Esophagus muscularis mucosa (tissue), 4 donors: ENCODE measurements at places on chromosomes 2 and 18. TPM values are rescaled to one million over a fixed set of nuclear protein-coding genes. Genes with fewer than 3 reads are reported as not detected.

DNA sequence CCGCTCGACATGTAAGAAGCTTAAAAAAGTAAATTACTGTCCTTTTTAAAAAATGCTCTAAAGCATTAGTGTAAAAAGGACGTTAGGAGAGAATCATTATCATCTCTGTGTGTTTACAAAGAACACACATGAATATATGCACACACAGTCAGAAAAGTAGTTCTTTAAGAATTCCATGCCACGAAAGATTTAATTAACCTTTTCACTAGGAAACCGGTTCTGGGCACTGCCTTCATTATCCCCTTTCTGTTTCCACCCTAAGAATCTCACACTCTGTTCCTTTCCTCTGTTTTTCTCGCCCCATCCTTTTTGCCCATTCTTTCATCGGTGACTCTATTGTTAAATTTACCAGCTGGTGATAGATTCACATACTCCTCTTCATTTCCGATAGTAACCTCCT lies 338.6 kb downstream of the DCC start:
- no peak overlapping the region for H3K27ac ChIP-seq
- H3K27me3 ChIP-seq = no peaks in the 10 kb centered on the region
- H3K36me3 ChIP-seq = no peaks in the 10 kb centered on the region
- H3K4me3 ChIP-seq = no peak overlapping the region

DNA sequence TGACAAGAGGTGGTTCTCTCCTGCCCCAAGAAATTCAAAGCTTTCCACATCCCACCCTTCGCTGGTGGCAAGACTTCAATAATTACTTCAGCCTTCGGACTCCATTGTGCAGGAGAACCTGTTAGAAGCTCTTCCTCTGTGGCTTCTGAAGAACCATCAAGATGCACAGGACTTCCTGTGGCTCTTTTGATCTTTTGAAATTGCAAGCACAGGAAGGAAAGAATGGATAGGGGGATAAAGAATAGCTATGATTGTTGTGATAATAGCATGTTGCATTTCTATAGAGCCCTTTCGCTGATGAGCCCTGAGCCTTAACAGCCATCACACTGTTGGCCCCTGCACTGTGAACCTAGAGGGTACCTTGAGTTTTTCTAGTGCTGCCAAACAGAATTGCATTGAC lies 7.4 kb downstream of the EPAS1 start:
- H3K4me3 ChIP-seq = no peak overlapping the region
- H3K27ac ChIP-seq = no peak overlapping the region
- no peaks in the 10 kb centered on the region for H3K27me3 ChIP-seq
- peaks cover 59% of the 10 kb centered on the region for H3K4me1 ChIP-seq
- DNase-seq = no peak

The GAL3ST2 gene
- not detected for total RNA-seq

The EML6 gene
- 4.6 TPM for total RNA-seq

GRCh38 chr2:41863062-41863461 lies 184.8 kb upstream of the PKDCC start:
- H3K36me3 ChIP-seq = no peaks in the 10 kb centered on the region
- no peaks in the 10 kb centered on the region for H3K4me1 ChIP-seq
- H3K27ac ChIP-seq = no peak overlapping the region
- DNase-seq = no peak
- H3K4me3 ChIP-seq = no peak overlapping the region

- H3K36me3 ChIP-seq = no peaks in the 10 kb centered on the region
- no peaks in the 10 kb centered on the region for H3K4me1 ChIP-seq
- H3K4me3 ChIP-seq = no peak overlapping the region
- DNase-seq = no peak
- H3K27me3 ChIP-seq = no peaks in the 10 kb centered on the region
These were observed 146.6 kb downstream of the GBX2 start for GRCh38 chr2:236021499-236022057.

DNA sequence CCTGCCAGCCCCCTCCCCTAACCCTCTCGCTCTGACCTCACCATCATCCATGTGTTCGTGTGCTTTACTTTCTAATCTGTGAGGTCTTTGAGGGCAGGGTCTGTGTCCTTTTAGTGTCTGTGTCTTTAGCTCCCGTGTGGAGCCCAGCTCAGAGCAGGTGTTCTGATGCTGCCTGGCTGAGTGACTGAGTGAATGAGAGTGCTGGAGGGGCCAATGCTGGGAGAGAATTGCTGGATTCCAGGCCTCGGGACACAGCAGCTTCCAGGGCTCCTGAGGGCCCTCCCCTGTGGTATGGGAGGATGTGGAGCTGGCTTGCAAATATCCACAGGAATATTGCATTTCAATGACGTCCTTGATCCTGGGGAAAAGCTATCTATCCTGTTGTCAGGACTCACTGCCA lies 160.6 kb downstream of the ANKRD30B start:
- no peak overlapping the region for H3K4me3 ChIP-seq
- no peaks in the 10 kb centered on the region for H3K36me3 ChIP-seq
- no peaks in the 10 kb centered on the region for H3K27me3 ChIP-seq
- no peak overlapping the region for H3K27ac ChIP-seq

DNA sequence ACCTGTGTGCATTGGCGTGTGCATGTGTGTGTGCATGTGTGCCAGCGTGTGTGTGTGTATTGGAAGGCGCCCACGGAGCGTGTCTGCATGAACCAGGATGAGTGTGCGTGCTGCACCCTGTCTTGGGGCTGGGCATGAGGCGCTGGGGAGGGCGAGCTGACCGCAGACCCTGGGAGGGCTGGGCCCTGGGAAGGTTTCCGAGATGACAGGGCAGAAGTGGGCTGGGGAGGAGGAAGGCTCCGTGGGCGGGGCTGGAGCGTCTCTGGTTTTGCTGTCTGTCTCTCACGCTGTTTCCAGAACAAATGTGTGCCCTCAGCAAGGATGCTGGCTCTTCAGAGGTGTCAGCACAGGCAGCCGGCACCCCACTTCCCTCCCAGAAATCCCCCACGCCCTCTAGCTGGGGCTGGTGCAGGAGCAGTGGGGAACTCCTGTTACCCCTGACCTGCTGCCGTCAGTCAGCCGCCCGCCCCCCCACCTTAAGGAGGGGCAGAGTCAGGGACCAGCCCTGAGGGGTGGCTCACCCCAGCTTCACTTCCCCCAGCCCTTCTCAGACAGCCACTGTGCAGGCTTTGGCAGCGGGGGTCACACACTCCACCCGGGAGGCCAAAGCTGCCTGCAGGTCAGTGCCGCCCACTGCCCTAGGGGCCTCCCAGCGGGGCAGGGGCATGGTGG lies at the start of gene GPR35:
Gene GPR35 (plus strand): TSS at position 531 of the 672 bp plus-strand sequence. CDS start 4,473 bp downstream, outside the sequence.
- no peaks in the 10 kb centered on the region for H3K36me3 ChIP-seq
- no peak within 1 kb of the TSS for H3K4me3 ChIP-seq
- no peak for DNase-seq
- no peaks in the 10 kb centered on the region for H3K4me1 ChIP-seq
- H3K27me3 ChIP-seq = no peaks in the 10 kb centered on the region
- H3K27ac ChIP-seq = no peak within 1 kb of the TSS
